ENCODE measurements at places on chromosomes 1 and 21.
A peak's percentile ranks its signal among the peaks of the same experiment; 100 is the strongest.

DNA sequence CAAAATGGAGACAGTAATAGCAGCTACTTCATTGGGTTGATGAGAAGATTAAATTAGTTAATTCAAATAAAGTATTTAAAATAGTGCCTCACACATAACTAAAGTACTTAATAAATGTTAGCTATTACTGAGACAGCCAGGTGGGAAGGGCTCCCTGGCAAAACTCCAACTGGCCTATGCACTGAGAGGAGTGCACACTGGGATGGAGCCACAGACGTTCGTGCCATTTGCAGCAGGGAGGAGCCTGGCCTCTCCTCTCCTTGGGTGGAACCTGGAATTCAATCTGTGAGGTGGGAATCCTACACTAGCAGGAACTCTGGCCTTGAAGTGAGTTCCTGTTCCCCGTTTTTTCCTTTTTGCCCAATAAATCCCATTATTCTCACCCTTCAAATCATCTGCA, 28.1 kb downstream of the SLC5A9 start:
- no peak for DNase-seq

DNA sequence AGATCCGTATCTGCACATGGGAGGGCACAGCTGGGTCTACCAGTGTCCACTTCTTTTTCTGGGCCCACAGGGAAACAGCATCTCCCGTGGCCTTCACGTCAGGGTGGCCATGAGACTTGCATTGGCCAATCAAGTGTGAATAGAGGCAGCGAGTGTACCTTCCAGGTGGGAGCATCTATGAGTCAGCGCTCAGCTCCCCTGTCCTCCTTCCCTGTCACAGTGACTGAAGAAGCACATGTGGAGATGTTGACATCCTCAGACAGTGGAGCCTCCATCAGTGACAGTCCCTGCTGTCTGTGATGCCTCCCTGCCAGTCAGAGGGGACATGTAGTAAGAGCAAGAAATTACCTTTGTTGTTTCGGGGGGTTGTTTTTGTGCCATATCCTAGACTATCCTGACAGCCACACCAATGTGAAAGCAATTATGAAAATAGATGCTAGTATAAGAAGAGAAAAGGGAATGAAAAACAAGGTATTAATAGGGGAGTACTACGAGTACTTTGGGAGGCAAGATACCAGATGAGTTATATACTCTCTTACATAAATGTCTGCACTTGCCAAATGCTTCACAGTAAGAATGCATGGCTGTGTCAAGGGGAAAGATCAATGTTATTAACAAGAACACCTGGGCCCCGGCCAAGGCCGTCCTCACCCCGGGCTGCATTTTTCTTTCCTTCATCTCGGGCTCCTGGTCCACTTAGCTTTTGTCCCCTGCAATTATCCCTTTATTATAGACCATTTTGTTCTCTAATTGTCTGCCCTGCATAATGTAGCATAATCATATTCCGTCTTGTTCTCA, 86.0 kb downstream of the MATN1 start:
- DNase-seq, result no peak

DNA sequence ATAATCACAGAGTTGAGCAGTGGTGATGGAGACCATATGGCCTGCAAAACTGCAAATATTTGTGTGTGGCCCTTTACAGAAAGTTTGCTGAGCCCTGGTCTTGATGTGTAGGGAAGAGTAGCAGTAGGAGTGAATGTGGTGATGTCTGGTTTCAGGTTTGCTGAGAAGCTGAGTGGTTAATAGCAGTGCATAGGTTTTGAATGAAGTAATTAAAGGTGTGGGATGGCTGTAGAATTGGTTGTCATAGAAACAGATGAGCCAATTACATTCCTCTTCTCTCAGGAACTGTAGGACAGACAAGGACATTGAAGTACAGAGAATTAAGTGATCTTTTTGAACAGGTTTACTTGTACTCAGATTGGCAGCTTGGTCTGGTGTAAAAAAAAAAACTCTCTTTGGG, 37.4 kb downstream of the PRDM2 start:
- DNase-seq, result no peak

DNA sequence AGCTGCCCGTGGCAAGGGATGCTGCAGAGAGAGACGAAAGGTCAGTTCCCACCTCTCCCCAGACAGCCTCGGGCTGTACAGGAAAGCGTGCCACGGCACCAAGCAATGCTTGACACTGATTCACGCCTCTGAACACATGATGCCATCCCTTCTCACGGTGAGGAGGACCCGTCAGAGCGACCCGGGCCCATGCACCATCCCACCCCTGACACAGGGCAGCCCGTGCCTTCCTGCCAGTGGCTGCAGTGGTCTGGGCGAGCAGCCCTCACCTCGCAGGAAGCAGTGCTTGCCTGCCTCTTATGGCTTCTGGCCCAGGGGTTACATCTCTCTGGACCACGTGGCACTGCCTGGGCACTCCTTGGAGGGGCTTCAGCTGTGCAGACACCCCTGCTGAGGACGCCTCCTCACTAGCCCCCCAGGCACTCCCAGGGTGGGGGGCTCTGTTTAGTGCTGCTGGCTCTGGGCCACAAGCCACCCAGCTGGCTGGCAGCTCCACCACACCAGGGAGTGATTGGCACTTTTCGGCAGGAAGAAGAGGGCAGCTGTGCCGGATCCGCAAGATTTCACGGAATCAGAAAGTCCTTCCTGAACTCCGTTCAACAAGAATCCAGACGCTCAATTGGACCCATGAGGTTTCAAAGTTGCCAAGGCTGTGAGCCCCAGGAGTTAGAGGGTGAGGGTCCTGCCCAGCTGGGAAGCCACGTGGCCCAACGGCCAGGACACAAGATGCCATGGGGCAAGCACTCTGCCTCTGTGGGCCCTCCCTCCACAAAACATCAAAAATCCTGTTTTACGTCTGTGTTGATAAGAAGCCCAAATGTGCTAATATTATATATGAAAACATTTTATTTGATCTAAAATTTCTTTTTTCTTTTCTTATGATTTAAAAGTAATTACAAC, 34.8 kb upstream of the SLC19A1 start:
- peak; percentile 37 for DNase-seq

DNA sequence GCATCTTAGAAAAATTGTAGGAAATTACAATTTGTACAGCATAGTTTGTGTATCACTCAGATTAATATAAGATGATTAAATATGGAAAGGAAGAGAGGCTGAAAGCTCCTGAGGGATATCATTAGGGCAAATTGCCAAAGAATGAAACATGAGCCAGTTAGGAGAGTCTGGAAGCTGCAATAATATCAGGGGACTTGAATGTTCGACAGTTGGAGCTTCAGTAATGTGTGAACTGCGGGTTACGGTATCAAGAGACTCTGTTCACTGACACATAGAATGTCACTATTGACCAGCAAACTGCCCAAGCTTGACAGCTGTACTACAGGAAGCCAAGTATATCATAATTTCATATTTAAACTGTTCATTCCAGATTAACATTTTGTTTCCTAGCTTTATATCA, 157.2 kb downstream of the DENND1B start:
- DNase-seq, result no peak

DNA sequence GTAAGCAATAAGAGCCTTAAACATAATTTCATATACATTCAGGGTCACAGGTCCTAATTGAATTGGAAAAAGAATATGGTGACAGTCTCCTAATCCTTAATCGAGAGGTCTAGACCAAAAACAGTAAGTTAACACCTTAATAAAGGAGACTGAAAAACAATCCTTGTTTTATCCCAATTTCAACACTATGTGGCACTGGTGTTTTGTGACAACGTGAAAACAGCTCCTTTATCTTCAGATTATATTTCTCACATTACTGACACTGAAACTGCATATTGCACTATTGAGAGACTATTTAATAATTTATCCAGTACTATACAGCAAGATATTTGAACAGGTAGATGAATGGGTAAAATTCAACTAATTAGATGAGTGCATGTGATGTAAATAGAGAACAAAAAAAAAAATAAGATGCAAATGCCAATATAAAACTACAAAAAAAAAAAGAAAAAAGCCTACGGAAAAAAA, 34.1 kb downstream of the TP53BP2 start:
- peak; percentile 33 for DNase-seq

GRCh38 chr1:1332774-1333480, 1.8 kb downstream of the TAS1R3 start:
- DNase-seq, result no peak

GRCh38 chr1:26318338-26319064, 743 bp downstream of the CD52 start:
- DNase-seq, result no peak

- no peak for DNase-seq
Observed at GRCh38 chr1:40820251-40820797, 36.7 kb downstream of the KCNQ4 start.

GRCh38 chr1:228853191-228853590, 117.9 kb downstream of the RHOU start:
- DNase-seq, result no peak

GRCh38 chr1:175612286-175612685, 131.1 kb downstream of the TNR start:
- DNase-seq, result no peak

DNA sequence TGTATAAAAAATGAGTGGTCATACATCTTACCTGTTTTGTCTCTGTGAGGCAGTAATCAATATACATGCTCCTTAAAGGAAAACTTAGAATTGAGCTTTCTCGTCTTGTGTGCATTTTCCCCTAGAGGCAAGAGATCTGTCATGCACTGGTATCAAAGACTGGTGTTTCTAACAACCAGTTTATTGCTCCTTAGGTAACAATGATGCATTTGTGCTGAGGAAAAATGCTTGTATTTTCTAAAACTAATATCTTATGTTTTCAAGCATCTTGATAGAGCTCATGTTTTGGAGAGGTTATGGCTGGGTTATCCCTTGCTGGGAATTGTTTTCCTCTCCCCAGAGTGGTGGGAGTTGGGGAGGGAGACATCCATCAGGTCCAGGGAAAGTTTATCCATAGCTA, 23.9 kb upstream of the CCDC190 start:
- no peak for DNase-seq

DNA sequence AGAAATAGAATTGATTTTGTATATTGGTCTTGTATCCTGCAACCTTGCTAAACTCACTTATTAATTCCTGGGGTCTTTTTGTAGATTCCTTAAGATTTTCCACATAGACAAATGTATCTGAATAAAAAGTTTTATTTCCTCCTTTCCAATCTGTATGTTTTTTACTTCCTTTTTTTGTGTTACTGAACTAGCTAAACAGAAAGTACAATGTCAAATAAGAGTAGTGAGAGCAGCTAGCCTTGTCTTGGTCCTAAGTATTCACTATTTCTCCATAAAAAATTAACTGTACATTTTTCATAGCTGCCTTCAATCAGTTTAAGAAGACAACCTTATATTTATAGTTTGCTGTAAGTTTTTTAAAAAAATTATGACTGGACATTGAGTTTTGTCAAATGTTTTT, 74.9 kb downstream of the FASLG start:
- DNase-seq, result no peak

- no peak for DNase-seq
Observed at GRCh38 chr21:26368591-26369320, 198.2 kb upstream of the APP start.

- no peak for DNase-seq
Observed at GRCh38 chr1:227952374-227953021, 4.8 kb upstream of the WNT9A start.

- no peak for DNase-seq
Observed at GRCh38 chr1:236240675-236241074, 41.1 kb downstream of the ERO1B start.

DNA sequence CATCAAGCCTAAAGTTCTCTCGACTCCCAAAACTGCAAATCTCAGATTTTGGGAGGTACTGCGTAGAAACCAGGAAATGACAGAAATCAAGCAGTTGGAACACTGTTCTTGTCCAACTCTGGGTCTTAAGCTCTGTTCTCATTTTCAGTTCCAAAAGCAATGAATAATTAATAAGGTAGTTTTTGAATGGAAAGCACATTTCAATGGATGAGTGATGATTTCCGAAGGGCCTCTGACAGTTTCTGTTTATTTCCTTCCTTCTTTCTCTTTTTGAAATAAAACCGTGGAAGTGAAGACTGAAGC, 20.9 kb upstream of the TARBP1 start:
- DNase-seq, result no peak

DNA sequence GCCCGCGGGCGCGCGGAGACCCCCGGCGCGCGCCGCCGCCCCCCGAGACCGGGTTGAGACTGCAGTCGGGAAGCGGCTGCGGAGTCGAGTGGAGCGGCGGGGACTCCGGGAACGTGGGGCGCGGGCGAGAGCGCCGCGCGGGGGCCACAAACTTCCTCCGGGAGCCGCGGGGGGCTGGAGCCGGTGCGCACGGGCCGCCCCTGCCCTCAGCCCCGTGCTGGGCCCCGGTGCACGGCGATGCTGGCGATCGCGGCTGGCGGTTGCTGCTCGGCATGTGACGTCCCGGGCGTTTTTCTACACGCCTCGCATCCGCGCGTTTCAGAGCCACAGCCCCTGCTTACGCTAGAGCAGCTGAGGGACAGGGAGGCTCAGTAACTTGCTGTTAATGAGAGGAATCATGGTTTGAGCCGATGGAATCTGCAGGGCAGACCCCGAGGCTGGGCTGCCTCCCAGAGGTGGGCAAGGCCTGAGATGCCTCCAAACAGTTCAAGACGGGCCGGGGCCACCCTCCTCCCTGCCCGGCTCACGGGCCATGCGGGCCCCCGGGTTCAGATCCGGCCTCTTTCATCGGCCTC, 520 bp downstream of the TMEM201 start:
- peak; percentile 34 for DNase-seq

DNA sequence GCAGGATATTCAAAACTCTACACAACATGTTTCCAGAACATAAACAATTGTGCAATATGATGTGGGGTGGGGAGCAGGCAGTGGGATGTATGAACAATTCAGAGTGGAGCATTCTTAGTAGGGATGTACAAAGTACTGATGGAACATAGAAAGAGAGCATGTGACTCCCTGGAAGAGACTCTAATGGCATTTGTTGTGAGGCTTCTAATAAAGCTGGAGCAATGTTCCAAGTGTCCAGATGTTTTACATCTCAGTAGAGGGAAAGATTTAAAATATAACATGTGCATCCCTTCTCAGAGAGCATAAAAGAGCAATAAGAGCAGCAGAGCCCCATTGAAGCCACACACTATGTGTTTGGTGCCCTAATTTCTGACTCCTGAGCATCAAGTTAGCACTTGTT, 116.5 kb downstream of the BRINP2 start:
- DNase-seq, result no peak

DNA sequence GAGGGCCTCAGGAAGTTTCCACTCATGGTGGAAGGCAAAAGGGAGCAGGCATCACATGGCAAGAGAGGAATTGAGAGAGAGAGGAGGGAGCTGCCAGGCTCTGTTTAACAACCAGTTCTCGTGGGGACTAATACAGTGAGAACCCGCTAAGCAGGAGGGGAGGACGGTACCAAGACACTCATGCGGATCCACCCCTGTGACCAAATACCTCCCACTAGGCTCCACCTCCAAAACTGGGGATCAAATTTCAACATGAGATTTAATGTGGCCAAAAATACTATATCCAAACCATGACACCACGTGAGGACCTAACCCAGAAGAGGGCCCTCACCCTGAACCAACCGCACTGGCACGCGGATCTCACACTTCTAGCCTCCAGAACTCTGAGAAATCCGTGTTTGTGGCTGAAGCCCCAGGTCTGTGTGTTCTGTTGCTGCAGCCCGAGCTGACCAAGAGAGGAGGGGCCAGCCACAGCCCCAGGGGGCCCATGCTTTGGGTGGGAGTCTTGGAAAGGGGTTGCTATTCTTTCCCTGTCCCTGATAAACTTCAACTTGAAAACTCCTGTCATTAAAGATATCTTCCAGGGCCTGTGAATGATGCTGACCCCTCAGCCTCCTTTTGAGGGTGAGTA, 32.0 kb downstream of the TRIM67 start:
- DNase-seq, result no peak

Measured in CD8-positive, alpha-beta memory T cell (primary cell).